Nephron progenitor cell (in vitro differentiated cells): ENCODE measurements at places on chromosomes 4 and X.

DNA sequence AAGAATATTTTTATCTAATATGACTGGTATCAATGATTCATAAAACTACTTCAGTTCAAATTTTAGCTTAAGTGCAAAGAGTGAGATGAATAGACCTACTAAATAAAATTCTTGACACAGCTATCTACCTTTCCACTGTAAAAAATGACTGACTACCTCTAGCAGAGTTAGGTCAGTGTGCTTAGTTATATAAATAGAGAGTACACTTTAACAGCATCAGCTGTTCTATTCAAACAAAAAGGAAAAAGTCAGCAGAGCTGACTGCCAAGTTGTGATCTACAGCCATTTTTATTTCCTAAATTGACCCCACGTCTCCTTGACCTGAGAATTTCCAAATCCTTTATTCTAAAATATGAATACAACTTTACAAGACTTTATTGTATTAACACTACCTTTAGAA is 262.4 kb downstream of the CAMK2D start:
- H3K4me3 ChIP-seq, result no peak overlapping the region
- peaks cover 44% of the 10 kb centered on the region for H3K36me3 ChIP-seq
- DNase-seq, result no peak
- no peaks in the 10 kb centered on the region for H3K27me3 ChIP-seq

GRCh38 chrX:55907968-55908607 is 190.5 kb downstream of the RRAGB start:
- peaks cover 3% of the 10 kb centered on the region for H3K27me3 ChIP-seq
- peak overlapping the region; percentile 62 for H3K27ac ChIP-seq
- DNase-seq, result peak; percentile 61
- H3K36me3 ChIP-seq, result no peaks in the 10 kb centered on the region

GRCh38 chr4:6396696-6397236 is 75.6 kb downstream of the PPP2R2C start:
- no peak for DNase-seq
- H3K4me1 ChIP-seq, result no peaks in the 10 kb centered on the region
- no peaks in the 10 kb centered on the region for H3K36me3 ChIP-seq
- H3K27me3 ChIP-seq, result peaks cover 42% of the 10 kb centered on the region
- H3K4me3 ChIP-seq, result no peak overlapping the region

- DNase-seq, result no peak
- H3K36me3 ChIP-seq, result peaks cover 18% of the 10 kb centered on the region
- no peak overlapping the region for H3K27ac ChIP-seq
- peaks cover 9% of the 10 kb centered on the region for H3K27me3 ChIP-seq
- H3K4me3 ChIP-seq, result peak overlapping the region; percentile 92
These were observed 1.2 kb downstream of the PRMT9 start for GRCh38 chr4:147682755-147683154.

DNA sequence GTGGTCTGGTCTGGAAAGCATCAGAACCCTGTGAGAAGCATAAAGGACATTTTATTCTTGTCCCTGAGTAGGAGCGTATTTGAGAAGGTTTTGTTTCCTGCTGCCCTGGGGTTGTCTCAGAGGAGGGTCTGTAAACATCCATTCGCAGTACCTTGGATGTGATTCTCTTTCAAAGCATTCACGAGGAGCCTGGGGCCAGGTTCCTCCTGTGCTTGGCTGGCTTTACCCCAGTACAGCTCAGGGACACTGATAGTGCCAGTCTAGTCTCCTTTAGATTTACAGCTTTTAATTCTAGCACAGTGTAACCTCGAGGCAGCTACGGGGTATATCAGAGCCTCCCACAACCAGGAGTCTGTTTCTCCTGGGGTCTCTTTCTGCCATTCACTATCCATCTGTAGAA is 2.7 kb downstream of the CLRN2 start:
- no peak for DNase-seq
- H3K36me3 ChIP-seq, result no peaks in the 10 kb centered on the region
- peaks cover 22% of the 10 kb centered on the region for H3K27me3 ChIP-seq

DNA sequence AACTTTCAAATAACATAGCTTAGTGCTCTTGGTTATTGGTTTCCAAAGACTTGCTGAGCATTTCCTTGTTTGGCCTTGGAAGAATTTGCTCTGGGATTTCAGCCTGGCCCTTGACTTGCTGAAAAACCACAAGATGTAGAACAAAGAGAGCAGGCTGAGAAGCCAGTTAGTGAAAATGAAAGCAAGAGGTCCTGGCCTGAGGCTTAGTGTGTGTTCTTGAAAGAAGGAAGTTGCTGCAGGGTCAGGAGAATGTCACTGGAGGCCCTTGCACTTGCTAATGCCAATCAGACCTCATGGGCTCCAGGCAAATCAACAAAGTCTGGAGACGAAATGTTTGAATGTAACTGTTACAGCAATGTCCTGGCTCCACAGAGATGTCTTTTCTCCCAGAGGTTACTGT is 79.4 kb downstream of the SYNPO2 start:
- peaks cover 14% of the 10 kb centered on the region for H3K4me1 ChIP-seq
- H3K4me3 ChIP-seq, result no peak overlapping the region
- H3K36me3 ChIP-seq, result no peaks in the 10 kb centered on the region
- H3K27me3 ChIP-seq, result peaks cover 8% of the 10 kb centered on the region

GRCh38 chr4:173801361-173801760 is 271.3 kb upstream of the HAND2 start:
- no peak for DNase-seq
- no peaks in the 10 kb centered on the region for H3K36me3 ChIP-seq
- H3K27ac ChIP-seq, result no peak overlapping the region
- H3K4me1 ChIP-seq, result no peaks in the 10 kb centered on the region

GRCh38 chr4:24917076-24917856 is 4.4 kb upstream of the CCDC149 start:
- peak; percentile 12 for DNase-seq
- peak overlapping the region; percentile 24 for H3K27ac ChIP-seq
- H3K4me3 ChIP-seq, result no peak overlapping the region
- no peaks in the 10 kb centered on the region for H3K36me3 ChIP-seq

- no peak overlapping the region for H3K4me3 ChIP-seq
- H3K27me3 ChIP-seq, result no peaks in the 10 kb centered on the region
- H3K4me1 ChIP-seq, result no peaks in the 10 kb centered on the region
These were observed 93.5 kb downstream of the TNIP2 start for GRCh38 chr4:2662598-2662997.

DNA sequence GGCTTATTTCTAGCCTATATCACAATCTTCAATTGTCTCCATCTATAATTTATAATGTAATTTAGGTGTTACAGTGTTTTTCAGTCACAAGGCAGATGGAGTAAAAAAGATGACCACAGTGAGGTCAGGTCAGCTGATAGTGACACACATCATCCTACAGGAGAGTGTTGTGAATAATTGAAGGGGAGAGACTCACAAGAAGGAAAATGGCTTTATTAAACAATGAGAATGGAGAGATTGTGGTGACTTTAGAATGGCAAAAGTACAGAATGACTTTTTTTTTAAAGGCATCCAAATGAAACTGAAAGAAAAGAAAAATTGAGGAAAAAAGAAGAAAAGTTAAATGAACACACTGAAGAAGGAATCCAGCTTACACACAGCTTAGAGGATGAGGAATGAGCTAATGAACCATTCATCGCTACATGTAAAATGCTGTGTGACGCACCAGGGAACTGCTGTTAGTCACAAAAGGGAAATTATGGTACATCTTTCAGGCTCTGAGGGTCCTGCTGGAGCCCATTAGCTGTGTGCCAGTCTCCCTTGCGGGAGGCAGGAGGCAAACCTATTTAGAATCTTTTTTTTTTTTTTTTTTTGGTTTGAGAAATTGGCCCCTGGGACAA is 56.6 kb downstream of the SPRY1 start:
- H3K27me3 ChIP-seq, result no peaks in the 10 kb centered on the region
- H3K36me3 ChIP-seq, result peaks cover 10% of the 10 kb centered on the region
- DNase-seq, result no peak
- H3K4me3 ChIP-seq, result no peak overlapping the region
- peaks cover 32% of the 10 kb centered on the region for H3K4me1 ChIP-seq

DNA sequence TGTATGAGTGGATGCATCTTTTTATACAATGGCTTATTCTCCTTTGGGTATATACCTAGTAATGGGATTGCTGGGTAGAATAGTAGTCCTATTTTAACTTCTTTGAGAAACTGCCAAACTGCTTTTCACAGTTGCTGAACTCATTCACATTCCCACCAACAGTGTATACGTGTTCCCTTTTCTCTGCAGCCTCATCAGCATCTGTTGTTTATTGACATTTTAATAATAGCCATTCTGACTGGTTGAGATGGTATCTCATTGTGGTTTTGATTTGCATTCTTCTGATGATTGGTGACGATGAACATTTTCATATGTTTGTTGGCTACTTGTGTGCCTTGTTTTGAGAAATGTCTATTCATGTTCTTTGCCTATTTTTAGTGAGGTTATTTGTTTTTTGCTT is 687.0 kb upstream of the EPHA5 start:
- DNase-seq, result no peak
- H3K4me1 ChIP-seq, result peaks cover 9% of the 10 kb centered on the region
- H3K27ac ChIP-seq, result no peak overlapping the region
- H3K27me3 ChIP-seq, result peaks cover 2% of the 10 kb centered on the region
- H3K36me3 ChIP-seq, result no peaks in the 10 kb centered on the region
- no peak overlapping the region for H3K4me3 ChIP-seq

GRCh38 chr4:61532336-61533000 is 332.3 kb downstream of the ADGRL3 start:
- H3K4me3 ChIP-seq, result no peak overlapping the region
- H3K36me3 ChIP-seq, result peaks cover 9% of the 10 kb centered on the region
- H3K4me1 ChIP-seq, result peaks cover 21% of the 10 kb centered on the region
- H3K27ac ChIP-seq, result no peak overlapping the region
- peak; percentile 36 for DNase-seq
- no peaks in the 10 kb centered on the region for H3K27me3 ChIP-seq

GRCh38 chr4:150950657-150951288 is 64.3 kb downstream of the LRBA start:
- H3K36me3 ChIP-seq, result peaks cover 15% of the 10 kb centered on the region
- H3K4me3 ChIP-seq, result no peak overlapping the region
- no peak overlapping the region for H3K27ac ChIP-seq
- DNase-seq, result no peak

DNA sequence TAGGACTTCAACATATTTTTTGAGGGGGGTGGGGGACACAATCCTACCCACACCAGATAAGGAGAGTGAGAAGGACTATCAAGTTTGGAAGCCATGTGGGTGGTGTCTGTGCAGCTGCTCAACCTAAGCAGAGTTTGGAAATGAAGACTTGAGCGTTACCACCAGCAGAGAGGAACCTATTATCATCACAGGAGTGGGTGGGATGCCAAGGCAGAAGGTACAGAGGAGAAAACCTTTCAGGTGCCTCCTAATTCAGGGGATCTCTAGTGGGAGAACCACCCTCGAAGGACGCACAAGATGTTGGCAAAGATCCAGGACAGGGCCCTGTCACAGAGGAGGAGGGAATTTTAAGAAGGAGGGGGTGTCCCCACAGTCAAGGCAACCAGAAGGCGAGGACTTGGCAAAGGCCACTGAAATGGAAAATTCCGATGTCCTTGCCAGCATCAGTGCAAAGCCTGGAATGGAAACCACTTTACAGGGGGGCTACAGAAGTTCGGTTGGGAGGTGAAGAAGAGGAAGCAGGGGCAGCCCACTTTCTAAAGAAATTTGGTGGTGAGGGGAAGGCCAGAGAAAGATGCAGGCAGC is 8.4 kb upstream of the GPM6B start:
- DNase-seq, result no peak
- no peaks in the 10 kb centered on the region for H3K27me3 ChIP-seq
- no peaks in the 10 kb centered on the region for H3K4me1 ChIP-seq
- H3K27ac ChIP-seq, result no peak overlapping the region

DNA sequence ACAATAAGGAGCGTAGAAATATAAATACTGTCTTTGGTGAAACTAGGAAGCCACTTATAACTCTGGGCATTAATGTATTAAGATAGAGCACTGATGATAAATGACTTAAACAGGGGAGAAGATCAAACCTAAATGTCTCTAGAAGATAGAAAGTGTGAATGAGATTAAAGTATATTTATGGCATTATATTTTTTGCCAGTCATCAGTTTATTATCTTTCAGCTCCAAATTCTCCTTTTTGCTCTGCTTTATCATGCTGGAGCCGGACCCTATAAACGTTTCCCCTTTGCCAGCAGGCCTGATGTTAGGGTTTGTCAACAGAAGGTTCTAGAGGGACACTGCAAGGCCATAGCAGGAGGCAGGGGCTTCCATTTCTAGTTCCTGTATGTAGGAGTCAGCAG is 76.4 kb downstream of the TBC1D19 start:
- H3K27ac ChIP-seq, result no peak overlapping the region
- H3K27me3 ChIP-seq, result no peaks in the 10 kb centered on the region
- H3K4me3 ChIP-seq, result no peak overlapping the region
- peaks cover 68% of the 10 kb centered on the region for H3K36me3 ChIP-seq

GRCh38 chr4:82138374-82138773 is 235.4 kb downstream of the HNRNPD start:
- H3K4me3 ChIP-seq, result no peak overlapping the region
- peaks cover 10% of the 10 kb centered on the region for H3K27me3 ChIP-seq
- DNase-seq, result no peak
- no peaks in the 10 kb centered on the region for H3K36me3 ChIP-seq
- no peaks in the 10 kb centered on the region for H3K4me1 ChIP-seq

DNA sequence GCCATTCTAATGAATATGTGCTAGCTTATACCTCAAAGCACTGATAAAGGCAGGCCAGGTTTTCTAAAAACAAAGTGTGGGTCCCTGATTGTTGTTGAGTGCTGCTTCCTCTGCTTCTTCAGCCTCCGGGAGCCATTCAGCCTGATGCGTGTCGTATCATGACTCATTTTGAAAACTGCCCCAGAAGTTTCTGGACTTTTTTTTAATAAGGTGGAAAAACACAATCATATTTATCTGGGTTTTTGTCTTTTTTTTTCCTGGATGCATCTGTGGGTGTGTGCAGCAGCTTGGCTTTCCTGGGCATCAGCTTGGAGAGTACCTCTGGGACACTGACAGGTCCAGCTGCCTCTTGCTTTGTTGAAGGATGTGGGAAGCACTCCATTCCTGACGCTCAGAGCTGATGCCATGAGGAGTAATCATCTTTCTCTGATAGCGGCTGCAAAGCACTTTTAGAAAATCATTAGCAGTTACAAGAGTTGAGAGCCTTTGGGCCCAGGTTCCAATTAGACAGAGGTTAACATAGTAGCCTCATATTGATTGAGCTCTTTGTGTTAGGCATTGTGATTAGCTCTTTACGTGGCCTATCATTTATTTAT is 66.9 kb downstream of the PARM1 start:
- DNase-seq, result no peak
- H3K27ac ChIP-seq, result no peak overlapping the region
- H3K4me1 ChIP-seq, result peaks cover 10% of the 10 kb centered on the region

DNA sequence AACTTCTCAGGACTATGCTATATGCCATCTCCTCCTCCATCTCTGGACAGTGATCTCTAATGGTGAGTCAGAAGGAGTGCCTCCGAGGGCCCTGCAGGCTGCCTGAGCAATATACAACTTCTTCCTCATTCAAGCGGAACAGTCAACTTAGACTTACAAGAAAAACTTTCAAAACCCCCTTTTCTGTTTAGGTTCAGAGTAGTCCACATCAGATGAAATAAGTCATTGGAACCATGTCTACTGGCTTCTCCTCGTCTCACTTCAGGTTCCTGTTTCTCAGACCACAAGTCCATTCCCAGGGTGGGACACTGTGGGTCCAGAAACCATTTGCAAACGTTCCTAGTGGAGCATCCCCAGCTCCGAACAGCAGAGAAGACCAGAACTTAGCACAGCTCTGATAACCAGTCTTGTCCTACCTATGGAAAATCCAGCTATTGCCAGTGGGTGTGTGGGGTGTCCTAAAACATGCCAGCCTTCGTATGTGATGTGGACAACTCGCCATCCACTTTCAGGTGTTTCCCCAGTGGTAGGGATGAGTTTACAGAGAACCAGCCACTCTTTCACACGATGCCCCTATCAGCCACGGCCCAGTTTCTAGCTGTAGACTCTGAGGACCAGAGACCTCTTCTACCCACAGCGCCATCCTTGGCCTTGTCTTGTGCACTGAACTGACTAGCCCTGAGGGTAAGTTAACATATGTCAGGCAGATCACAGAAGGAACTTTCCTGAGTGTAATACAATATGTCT is 32.7 kb upstream of the NKRF start:
- no peak for DNase-seq
- H3K4me3 ChIP-seq, result no peak overlapping the region
- H3K4me1 ChIP-seq, result no peaks in the 10 kb centered on the region
- H3K36me3 ChIP-seq, result peaks cover 62% of the 10 kb centered on the region
- peak overlapping the region; percentile 12 for H3K27ac ChIP-seq
